Jurkat, Clone E6-1 (cell line): ENCODE measurements at places on chromosomes 3 and 15.

DNA sequence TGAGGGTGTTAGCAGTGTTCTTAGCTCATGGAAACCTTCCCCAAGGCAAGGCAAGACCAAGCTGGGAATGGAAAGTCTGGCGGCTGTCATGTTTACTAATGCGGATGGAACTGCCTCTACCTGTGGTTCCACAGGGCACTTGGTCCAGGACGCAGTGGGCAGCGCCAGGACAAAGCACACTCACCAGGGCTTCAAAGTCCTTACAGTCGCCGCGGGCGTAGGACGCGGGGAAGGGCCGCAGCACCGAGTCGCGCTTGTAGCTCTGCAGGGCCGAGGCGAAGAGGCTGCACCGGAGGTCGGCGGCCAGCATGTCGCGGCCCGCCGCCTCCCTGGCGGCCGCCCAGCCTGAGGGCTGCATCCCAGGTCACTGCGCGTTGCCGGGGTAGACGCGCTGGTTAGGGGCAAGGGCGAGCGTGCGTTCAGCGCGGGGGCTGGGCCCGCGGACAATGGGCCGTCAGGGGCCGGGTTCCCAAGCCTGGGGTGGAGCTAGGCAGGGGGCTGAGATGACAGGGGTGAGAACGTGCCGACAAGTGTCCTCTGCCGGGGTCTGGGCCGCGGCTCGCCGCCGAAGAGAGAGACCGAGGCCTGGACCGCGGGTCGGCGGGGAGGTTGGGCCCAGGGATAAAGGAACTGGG is 497 bp downstream of the PARP16 start:
- no peak for DNase-seq

DNA sequence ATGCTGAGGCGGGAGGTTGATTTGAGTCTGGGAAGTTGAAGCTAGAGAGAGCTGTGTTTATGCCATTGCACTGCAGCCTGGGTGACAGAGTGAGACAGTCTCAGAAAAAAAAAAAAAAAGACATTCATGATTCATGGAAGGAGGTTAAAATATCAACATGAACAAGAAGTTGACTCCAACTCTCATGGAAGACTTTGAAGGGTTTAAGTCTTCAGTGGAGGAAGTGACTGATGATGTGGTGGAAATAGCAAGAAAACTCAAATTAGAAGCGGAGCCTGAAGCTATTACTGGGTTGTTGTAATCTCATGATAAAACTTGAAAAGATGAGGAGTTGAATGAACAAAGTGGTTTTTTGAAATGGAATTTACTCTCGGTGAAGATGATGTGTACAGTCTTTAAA is 491.8 kb downstream of the SQOR start:
- DNase-seq = no peak

DNA sequence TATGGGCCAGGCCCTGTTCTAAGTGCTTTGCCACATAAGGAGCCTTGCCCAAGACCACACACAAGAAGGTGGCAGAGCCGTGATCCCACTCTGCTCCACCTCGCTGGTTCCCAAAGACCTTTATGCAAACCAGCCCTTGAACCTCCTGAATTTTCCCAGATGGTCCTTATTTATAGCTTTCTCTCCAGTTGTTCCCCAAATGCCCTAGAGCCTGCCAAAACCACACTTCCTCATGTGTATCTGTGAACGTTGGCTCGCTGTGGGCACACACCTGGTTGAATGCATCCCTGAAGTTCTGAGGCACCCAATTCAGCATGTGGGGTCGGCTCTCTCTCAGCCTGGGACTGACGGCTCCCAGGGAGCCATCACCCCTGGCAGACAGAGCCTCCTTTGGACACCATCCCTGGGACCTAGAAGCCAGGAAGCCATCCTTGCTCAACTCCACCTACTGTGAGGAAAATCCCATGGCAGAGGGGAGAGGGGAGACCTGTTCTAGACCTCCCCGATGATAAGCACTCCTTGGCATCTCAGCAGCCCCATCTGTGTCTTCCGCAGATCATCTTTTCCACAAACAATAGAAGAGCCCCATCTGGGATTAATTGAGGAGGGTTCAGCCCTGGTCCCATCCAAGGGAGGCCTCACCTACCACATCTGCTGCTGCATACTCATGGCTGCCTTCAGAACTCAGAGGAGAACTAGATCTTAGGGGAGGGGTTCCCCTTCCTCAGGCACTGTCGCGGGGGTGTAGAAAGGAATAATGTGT is 42.3 kb upstream of the LIMD1 start:
- no peak for DNase-seq

DNA sequence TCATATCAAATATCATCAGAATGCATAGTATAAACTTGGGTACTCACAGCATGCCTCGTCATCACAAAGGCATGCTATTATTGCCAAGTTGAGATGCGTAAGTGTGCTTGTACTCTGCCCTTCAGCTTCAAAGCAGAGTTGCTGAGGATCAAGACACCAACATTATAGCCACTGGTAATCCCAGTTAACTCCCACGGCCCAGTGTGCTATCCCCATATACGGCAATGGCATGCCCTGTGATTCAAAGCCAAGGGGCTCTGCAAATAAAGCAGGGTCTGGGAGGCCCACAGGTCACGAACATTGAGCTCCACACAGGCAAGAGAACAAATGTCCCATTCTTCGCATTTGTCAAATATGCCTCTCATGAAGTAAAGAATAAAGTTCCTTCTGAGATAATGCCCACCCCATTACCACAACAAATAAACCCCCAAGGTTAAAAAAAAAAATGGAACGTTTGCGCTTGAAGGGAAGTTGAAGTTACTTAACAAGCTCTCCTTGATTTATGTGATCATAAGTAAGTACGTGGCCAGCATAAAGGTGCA is 298.1 kb upstream of the NECTIN3 start:
- DNase-seq = peak; percentile 22

DNA sequence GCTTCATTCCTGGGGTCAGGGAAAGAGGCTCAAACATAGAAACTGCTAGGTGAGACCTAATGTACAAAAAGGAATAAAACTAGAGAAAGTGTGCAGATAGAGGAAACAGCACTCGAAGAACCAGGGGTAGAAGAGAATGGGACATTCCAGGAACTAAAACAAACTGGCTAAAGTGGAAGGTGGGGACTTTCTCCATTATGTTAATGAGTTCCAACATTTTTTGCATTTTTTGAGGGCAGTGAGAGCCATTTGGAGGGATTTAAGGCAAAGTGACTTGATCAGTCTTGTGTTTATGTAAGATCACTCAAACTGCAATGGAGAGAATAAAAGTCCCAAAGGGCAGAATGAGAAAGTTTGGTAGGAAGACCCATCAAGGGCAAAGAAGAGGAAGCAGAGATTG is 20.6 kb upstream of the SLC4A7 start:
- DNase-seq = no peak

DNA sequence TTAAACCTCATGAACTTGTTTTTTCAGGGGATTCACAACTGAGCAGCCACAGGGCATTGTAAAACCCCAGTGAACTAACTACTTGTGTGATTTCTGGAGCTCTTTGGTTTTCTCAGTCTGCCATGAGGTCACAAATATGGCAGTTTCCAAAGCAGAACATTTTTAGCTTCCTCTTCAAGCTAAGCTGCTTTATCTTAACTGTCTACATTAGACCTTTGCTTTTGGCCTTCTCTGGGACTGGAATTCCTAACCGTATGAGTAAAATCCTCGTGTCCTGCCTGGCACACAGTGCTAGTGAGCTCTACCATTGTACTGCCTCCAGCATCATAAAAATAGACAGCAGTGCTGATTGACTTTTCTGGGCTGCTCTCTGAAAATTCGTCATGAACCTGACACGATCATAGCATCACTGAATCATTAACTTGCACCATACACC is 22.1 kb downstream of the CDIN1 start:
- DNase-seq = no peak

DNA sequence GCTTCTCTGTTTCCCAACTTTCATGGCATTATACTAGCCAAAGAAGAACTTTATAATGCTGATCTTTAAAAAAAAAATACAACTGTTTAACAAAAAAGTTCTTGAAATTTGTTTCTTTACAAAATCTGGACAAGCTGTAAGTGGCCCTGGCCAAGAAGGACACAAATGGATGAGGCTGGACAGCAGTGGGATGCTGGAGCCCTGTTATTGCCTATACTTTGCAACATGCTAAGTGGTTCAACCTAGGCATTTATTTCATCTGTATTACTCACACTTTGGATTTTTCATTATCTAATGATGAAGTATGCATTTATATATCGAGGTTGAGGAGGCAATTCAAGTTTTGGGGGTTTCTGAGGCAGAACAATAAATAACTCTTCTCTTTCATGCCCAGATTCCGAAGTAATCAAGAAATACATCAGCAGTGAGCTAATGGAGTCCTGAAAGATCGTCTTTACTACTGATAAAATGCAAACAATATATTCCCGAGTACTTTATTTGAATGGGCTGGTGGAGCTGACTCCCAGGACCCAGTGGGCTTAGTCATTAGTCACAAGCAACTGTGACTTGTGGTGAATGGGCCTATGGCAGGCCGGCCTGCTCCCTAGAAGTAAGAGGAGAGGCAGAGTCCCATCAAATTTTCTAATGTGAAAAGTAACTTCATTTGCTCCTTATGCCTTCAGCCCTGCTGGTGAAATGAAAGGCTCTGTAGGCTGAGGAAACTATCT is 177.3 kb upstream of the DPH6 start:
- no peak for DNase-seq

DNA sequence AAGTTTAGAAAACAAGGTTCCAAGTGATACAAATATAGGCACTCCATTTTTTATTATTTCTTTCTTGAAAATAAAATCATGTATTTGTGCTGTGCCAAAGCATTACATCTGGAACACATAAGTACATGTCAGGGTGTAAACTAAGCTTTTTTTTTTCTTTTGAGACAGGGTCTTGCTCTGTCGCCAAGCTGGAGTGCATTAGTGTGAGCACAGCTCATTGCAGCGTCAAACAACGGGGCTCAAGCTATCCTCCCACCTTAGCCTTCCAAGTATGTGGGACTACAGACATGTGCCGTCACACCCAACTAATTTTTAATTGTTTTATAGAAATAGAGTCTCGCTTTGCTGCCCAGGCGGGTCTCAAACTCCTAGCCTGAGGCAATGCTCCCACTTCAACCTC is 9.0 kb downstream of the SPATA12 start:
- DNase-seq = no peak

GRCh38 chr15:22958487-22959280 is 21.5 kb downstream of the CYFIP1 start:
- no peak for DNase-seq

- DNase-seq = no peak
Measured at GRCh38 chr15:50050986-50051743, 67.9 kb downstream of the ATP8B4 start.

GRCh38 chr3:38805004-38805403 is 11.0 kb downstream of the SCN10A start:
- no peak for DNase-seq

DNA sequence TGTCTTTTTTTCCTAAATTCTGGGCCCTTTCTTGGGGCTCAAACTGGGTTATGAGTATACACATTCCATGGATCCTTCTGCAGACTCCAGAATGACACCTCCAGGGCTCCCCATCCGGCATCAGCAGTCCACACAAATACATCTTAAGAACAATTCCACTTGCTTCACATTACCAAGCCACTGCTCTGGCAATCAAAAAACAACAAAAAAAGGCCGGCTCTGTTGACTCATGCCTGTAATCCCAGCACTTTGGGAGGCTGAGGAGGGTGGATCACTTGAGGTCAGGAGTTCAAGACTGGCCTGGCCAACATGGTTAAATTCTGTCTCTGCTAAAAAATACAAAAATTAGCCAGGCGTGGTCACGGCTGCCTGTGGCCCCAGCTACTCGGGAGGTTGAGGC is 49.9 kb upstream of the LPP start:
- no peak for DNase-seq
